ENCODE measurements at places on chromosomes 2 and 18. TPM values are rescaled to one million over a fixed set of nuclear protein-coding genes. Genes with fewer than 3 reads are reported as not detected.

IL1R1 gene
- total RNA-seq, result 6.9 TPM

DNA sequence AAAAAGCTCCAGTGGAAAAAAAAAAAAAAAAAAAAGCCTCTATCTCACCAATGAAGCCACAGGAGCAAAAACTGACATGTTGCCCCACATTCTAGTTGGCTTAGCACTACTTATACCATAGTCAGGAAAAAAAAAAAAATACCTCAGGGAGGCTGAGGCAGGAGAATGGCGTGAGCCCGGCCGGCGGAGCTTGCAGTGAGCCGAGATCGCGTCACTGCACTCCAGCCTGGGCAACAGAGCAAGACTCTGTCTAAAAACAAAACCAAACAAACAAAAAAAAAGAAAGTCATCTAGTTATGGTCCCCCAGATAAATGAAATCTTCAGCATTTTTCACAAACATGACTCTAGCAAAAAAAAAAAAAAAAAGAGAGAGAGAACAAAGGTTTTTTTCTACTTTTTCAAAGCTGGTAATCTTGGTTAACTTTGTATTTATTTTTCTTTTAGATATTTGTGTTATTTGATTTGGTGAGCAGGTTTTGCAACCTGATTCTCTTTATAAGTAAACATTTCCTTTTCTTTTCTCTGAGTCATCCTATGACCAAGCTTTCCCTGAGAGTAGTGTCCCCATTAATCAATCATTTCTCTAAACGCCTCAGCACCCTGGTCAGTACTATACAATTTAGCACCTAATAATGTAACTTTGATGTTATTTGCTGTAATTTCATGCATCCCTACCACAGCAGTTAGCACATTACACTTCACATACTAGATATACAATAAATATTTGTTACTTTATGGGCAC lies 273.7 kb upstream of the PIK3C3 start:
- no peaks in the 10 kb centered on the region for H3K4me1 ChIP-seq
- H3K27me3 ChIP-seq, result no peaks in the 10 kb centered on the region
- peak; percentile 11 for DNase-seq
- H3K4me3 ChIP-seq, result no peak overlapping the region
- no peaks in the 10 kb centered on the region for H3K36me3 ChIP-seq
- no peak overlapping the region for H3K27ac ChIP-seq

DNA sequence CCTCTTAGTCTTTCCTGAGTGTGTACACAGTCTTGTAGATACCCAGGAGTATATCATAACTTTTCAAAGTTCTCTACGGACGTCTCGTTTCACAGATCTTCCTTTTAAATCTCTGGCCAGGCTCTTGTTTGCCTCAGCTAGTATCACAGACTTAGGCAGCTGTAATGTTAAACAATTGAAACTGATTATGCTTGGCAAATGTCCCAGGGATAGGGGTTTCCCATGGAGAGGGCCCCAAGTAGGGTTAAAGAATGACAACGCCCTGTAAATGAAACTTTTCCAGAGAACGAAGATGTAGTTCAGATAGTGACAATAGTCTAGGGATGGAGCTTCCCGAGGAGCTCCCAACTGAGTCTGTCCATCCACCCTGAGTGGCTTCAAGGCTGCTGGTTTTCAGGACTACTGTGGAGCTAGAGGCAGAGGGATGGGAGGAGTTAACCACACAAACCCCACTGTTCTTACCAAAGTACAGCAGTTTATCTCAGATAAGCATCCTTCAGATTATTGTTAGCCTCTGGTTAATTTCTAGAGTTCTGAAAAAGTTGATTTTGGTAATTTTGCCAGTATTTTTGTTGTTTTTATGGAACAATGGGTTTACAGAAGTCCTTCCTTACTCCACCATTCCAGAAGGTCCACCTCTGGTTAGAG lies 9.1 kb downstream of the NEURL3 start:
- no peak overlapping the region for H3K27ac ChIP-seq
- DNase-seq, result no peak
- H3K4me1 ChIP-seq, result no peaks in the 10 kb centered on the region
- H3K36me3 ChIP-seq, result no peaks in the 10 kb centered on the region
- H3K4me3 ChIP-seq, result no peak overlapping the region

FSIP2 gene
- total RNA-seq, result 0.86 TPM

GRCh38 chr18:70398076-70398475 lies 109.2 kb downstream of the SOCS6 start:
- no peak overlapping the region for H3K4me3 ChIP-seq
- no peaks in the 10 kb centered on the region for H3K27me3 ChIP-seq
- DNase-seq, result peak; percentile 58

NOSTRIN gene
- total RNA-seq, result not detected

- no peaks in the 10 kb centered on the region for H3K4me1 ChIP-seq
- H3K27me3 ChIP-seq, result peaks cover 2% of the 10 kb centered on the region
- H3K27ac ChIP-seq, result no peak overlapping the region
- no peaks in the 10 kb centered on the region for H3K36me3 ChIP-seq
Observed at GRCh38 chr2:206698811-206699210, 19.4 kb downstream of the DYTN start.

DNA sequence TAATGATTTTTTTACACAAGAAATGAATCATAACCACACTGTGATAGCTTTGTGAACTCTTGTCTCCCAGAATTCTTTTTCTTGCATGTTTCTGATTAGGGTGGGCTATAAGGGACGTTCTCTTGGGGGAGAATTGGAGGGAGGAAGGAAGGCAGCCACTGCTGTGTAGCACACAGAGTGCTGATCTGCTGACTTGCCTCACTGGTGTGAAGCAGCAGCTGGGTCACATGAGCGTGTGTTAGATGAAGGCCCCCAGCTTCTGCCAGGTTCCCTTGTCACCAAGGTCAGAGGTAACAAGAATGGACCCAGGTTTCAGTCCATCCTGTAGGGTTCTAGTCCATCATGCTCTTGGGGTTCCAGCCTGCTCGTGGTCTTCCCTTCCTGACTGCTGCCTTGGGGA lies 107.4 kb upstream of the GLI2 start:
- H3K27ac ChIP-seq, result no peak overlapping the region
- peaks cover 6% of the 10 kb centered on the region for H3K27me3 ChIP-seq
- DNase-seq, result no peak
- H3K36me3 ChIP-seq, result no peaks in the 10 kb centered on the region
- H3K4me1 ChIP-seq, result no peaks in the 10 kb centered on the region

- no peaks in the 10 kb centered on the region for H3K4me1 ChIP-seq
- peaks cover 11% of the 10 kb centered on the region for H3K27me3 ChIP-seq
- DNase-seq, result peak; percentile 16
- H3K27ac ChIP-seq, result no peak overlapping the region
Observed at GRCh38 chr2:175251425-175252041, 70.0 kb upstream of the ATP5MC3 start.

- no peaks in the 10 kb centered on the region for H3K27me3 ChIP-seq
- H3K4me1 ChIP-seq, result peaks cover 2% of the 10 kb centered on the region
- H3K4me3 ChIP-seq, result no peak overlapping the region
- DNase-seq, result no peak
- no peaks in the 10 kb centered on the region for H3K36me3 ChIP-seq
Observed at GRCh38 chr2:215979620-215980019, 33.7 kb downstream of the MREG start.

DNA sequence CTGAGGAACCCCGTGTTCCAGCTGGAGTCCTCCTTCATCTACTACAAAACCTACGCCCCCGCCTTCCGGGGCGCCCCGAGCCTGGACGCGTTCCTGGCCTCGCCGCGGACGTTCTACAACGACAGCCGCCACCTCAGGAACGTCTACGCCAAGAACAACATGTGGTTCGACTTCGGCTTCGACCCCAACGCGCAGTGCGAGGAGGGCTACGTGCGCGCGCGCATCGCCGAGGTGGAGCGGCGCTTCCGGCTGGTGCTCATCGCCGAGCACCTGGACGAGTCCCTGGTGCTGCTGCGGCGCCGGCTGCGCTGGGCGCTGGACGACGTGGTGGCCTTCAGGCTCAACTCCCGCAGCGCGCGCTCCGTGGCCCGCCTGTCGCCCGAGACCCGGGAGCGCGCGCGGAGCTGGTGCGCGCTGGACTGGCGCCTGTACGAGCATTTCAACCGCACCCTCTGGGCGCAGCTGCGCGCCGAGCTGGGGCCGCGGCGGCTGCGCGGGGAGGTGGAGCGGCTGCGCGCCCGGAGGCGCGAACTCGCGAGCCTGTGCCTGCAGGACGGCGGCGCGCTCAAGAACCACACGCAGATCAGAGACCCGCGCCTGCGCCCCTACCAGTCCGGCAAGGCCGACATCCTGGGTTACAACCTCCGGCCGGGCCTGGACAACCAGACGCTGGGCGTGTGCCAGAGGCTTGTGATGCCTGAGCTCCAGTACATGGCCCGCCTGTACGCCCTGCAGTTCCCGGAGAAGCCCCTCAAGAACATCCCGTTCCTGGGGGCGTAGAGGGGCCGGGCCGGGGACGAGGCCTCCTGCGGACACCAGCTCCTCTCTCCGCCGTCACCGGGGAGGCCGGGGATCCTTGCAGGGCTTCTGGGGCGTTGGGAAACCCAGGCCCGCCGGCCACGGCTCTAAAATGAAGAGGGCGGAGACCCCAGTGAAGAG lies 5.3 kb upstream of the NEU4 start:
- peaks cover 16% of the 10 kb centered on the region for H3K4me1 ChIP-seq
- DNase-seq, result peak; percentile 34
- peak overlapping the region; percentile 45 for H3K4me3 ChIP-seq
- H3K27me3 ChIP-seq, result peaks cover 4% of the 10 kb centered on the region
- no peak overlapping the region for H3K27ac ChIP-seq
- H3K36me3 ChIP-seq, result no peaks in the 10 kb centered on the region

PCARE gene
- not detected for total RNA-seq

BCS1L gene
- 27.5 TPM for total RNA-seq

GRCh38 chr2:241956521-241957110 lies 87.1 kb downstream of the RTP5 start:
- H3K4me3 ChIP-seq, result no peak overlapping the region
- H3K27me3 ChIP-seq, result peaks cover 36% of the 10 kb centered on the region
- no peak overlapping the region for H3K27ac ChIP-seq
- no peaks in the 10 kb centered on the region for H3K36me3 ChIP-seq

DNA sequence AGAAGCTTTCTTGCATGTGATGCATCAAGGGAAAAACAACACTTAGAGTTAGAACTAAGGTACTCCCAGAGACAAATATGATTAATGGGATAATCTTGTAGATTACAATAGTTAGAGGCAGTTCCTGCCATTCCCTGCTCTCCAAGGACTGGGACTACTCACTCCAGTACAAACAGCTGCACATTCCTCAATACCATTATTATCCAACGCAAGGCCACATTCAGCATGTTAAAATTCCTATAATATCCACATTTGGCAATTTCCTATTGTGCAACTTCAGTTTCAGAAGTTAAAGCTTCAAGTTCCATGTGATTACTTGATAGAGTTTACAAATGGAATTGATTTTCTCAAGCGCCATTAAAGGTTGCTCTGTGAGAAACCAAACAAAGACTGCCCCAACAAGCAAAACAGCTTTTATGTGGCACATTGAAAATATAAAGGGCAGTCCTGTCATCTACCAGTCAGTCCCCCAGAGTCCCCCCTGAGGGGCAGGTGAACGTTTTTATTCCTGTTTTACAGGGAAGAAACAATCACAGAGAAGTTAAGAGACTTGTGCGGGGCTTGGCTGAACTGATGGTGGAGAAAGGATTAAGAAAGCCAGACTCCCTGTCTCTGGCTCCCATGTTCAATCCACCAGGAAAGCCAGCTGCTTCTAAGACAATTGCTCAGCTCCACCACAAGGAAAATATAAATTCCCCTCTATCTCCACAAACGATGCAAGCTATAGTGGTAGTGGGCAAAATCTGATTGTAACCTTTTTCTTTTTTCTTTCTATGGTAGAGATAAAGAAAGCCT lies 72.6 kb downstream of the TXNL1 start:
- no peak overlapping the region for H3K4me3 ChIP-seq
- H3K36me3 ChIP-seq, result no peaks in the 10 kb centered on the region
- peak; percentile 92 for DNase-seq
- no peaks in the 10 kb centered on the region for H3K4me1 ChIP-seq
- H3K27me3 ChIP-seq, result no peaks in the 10 kb centered on the region
- no peak overlapping the region for H3K27ac ChIP-seq

- H3K4me3 ChIP-seq, result no peak overlapping the region
- no peak overlapping the region for H3K27ac ChIP-seq
- peaks cover 7% of the 10 kb centered on the region for H3K27me3 ChIP-seq
- H3K4me1 ChIP-seq, result no peaks in the 10 kb centered on the region
Observed at GRCh38 chr2:205857520-205858237, 175.4 kb downstream of the NRP2 start.

BABAM2 gene
- 27.3 TPM for total RNA-seq

GRCh38 chr2:68103709-68104055 lies 40.9 kb upstream of the C1D start:
- no peaks in the 10 kb centered on the region for H3K27me3 ChIP-seq
- no peak overlapping the region for H3K4me3 ChIP-seq
- H3K36me3 ChIP-seq, result no peaks in the 10 kb centered on the region
- H3K27ac ChIP-seq, result no peak overlapping the region

GRCh38 chr2:47075361-47076125 lies 79.6 kb downstream of the STPG4 start:
- no peaks in the 10 kb centered on the region for H3K27me3 ChIP-seq
- H3K4me1 ChIP-seq, result peaks cover 64% of the 10 kb centered on the region
- H3K36me3 ChIP-seq, result no peaks in the 10 kb centered on the region

FBLN7 gene
- not detected for total RNA-seq

IL1F10 gene
- not detected for total RNA-seq

DNA sequence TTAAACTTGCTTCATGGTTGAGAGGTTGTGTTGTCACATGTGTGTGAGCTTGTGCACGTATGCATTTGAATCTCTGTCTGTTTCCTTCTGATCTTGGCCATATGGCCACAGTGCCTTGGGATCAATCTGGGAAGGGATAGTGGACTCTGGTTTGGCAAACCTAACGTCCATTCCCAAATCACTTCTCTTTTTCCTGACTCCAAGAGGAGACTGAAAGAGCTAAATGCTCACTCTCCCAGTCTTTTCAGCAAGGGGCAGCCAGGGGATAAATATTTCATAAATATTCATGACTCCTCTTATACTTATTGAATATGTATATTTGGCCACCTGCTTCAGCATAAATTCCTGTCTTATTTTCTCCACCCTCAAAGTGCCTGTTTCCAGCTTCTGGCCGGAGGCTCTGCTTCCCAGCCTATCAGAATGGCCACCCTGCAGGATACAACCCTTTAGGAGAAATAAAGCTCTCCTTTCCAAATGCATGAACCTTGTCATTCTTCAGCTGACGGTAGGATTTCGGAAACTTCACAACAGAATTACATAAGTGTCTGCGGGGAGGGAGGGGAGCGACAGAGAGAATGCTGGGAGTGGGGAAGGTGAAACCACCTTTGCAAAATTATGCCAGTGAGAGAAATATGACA lies 112.2 kb upstream of the COPS8 start:
- H3K27ac ChIP-seq, result peak overlapping the region; percentile 16
- DNase-seq, result no peak
- H3K27me3 ChIP-seq, result peaks cover 4% of the 10 kb centered on the region

- DNase-seq, result peak; percentile 67
- H3K4me1 ChIP-seq, result peaks cover 17% of the 10 kb centered on the region
- H3K4me3 ChIP-seq, result no peak overlapping the region
- H3K27ac ChIP-seq, result peak overlapping the region; percentile 39
- H3K27me3 ChIP-seq, result no peaks in the 10 kb centered on the region
- no peaks in the 10 kb centered on the region for H3K36me3 ChIP-seq
Observed at GRCh38 chr18:21115519-21116411, 4.2 kb upstream of the ROCK1 start.
